ENCODE measurements at places on chromosomes 6 and 20.
A peak's percentile ranks its signal among the peaks of the same experiment; 100 is the strongest.

DNA sequence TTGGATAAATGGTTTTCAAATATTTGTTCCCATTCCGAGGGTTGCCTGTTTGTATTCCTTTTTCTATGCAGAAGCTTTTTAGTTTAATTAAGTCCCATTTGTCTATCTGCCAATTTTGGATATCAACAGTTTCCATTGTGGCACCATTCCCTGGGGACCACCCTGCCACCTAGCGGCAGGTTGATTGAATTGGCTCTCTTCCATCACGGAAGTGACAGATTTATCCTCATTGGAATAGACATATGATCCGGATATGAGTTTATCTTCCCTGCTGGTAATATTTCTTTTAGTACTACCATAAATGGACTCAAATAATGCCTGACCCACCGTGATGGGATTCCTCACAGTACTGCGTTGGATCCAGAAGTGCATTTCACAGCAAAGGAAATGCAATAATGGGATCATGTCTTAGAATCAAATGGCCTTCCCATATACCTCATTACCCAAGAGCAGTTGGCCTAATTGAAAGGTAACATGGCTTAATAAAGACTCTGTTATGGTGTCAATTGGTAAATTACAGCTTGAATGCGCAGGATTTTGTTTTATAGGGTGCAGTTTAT is 327.0 kb downstream of the BMP2 start:
- DNase-seq: peak; percentile 34

DNA sequence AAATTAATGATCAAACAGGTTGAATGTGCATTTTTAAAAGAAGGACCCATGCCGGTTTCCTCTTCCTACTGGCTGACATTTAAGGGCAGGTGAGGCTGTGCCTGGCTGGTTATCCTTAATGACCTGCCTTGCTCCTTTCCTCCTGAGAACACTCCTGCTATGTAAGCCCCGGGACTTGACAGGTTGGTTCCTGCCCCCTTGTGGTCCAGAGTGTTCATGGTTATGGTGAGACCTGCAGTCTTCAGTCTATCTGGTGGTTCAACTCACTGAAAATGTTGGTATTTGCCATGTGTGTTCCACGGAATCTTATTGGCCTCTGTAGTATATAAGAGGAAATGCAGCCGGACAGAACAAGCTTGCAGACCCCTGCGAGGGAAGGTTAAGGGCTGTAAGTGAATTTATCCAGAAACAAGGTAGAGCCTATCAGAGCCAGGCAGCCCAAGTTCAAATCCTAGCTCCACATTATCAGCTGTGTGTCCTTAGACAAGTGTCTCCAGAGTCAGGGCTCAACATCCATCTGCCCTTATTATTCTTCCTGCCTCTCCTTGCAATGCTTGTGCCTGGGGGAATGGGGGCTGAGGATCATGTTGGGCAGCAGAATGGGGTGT is 5.2 kb upstream of the BPIFA3 start:
- DNase-seq: peak; percentile 84

- no peak for DNase-seq
Observed at GRCh38 chr6:10850728-10851127, 12.4 kb upstream of the MAK start.

- no peak for DNase-seq
Observed at GRCh38 chr6:3627956-3628835, 123.3 kb downstream of the PXDC1 start.

- peak; percentile 88 for DNase-seq
Observed at GRCh38 chr6:3251462-3252314, 7.1 kb upstream of the PSMG4 start.
